ENCODE measurements at places on chromosomes 7 and 10.
A peak's percentile ranks its signal among the peaks of the same experiment; 100 is the strongest.

GRCh38 chr10:114392112-114392835, 12.0 kb downstream of the AFAP1L2 start:
- DNase-seq, result no peak

- DNase-seq, result no peak
Measured at GRCh38 chr7:4621396-4621795, 60.7 kb upstream of the FOXK1 start.

- no peak for DNase-seq
Measured at GRCh38 chr7:90216771-90217170, 5.2 kb downstream of the STEAP2 start.

GRCh38 chr7:121139427-121139826, 150.9 kb downstream of the CPED1 start:
- no peak for DNase-seq

GRCh38 chr10:119030421-119031250, 1.1 kb downstream of the NANOS1 start:
- DNase-seq, result peak; percentile 25

GRCh38 chr7:24690251-24690650, 67.0 kb downstream of the GSDME start:
- no peak for DNase-seq

GRCh38 chr10:17092986-17093803, 36.4 kb downstream of the CUBN start:
- DNase-seq, result no peak

- DNase-seq, result no peak
Measured at GRCh38 chr10:104232613-104233102, 494 bp upstream of the CFAP43 start.

GRCh38 chr7:121302214-121302745, 26.5 kb upstream of the WNT16 start:
- DNase-seq, result no peak
